Omental fat pad (tissue), 4 donors: ENCODE measurements at places on chromosomes 1 and 21. TPM values are rescaled to one million over a fixed set of nuclear protein-coding genes. Genes with fewer than 3 reads are reported as not detected.

SPAG17 gene
- 0.24 TPM for total RNA-seq

GRCh38 chr1:17161137-17161740, 42.0 kb upstream of the PADI2 start:
- no peak for DNase-seq

DNA sequence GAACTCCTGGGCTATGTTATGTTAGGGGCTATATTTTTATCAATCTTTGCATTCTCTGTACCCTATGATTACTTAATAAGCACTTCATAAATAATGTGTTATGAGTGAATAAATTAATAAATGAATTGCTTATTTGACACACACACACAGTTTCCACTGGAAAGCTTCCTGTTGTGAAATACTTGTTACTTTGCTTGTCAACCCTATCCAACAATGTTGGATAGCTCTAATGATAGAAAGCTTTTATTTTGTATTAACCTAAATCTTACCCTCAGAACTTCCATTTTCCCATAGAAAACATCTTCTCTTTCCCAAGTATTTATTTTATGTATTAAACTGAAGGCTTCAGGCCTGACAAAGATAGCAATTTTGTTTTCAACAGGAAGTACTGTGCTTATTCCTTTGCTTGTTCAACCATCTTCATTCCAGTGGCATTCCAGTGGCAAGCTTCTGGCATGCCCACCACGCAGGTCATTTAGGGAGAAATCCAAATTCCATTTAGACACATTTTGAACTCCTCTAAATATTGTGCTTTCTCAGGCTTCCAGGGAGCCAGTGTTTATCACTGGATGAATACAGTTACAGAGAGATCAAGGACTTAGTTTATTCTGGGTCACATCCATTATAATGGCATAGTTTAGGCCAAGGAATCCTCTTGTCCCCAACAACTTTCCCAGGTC, 134.4 kb downstream of the TGFB2 start:
- DNase-seq: no peak

- DNase-seq: no peak
Observed at GRCh38 chr1:158126425-158126824, 54.3 kb upstream of the CD1D start.

DNA sequence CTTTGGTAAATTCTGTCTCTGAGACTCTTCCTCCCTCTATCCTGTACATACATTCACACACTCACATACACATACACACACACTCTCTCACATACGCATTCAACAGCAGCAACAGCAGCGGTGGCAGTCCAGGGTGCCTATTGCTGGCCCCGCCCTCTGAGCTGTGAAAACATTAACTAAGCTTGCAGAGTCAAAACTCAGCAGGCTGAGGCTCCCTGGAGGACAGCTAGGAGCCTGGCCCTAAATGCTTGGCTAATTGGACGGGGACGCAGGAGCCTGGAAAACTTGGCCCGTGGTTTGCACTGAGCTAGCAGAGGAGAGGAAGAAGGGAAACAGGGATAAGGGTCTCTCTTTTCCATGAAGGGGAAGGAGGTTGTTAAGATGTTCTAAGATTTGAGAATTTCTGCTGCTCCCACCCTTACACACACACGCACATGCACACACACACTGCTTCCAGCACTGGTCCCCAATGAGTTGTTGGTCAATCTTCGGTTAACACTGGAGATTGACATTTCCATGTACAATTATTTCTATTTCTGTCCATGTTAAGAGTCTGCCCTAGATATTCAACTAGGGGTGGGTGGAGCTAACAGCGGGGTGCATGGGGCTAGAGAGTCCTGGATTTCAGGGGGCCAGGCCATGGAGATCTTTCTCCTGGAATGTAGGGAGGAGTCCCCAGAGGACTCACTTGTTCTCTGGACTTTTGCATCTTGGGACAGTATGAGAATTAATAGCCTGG, 94.2 kb downstream of the PLXNA2 start:
- DNase-seq: no peak

GSTM5 gene
- 4.2 TPM for total RNA-seq

DNA sequence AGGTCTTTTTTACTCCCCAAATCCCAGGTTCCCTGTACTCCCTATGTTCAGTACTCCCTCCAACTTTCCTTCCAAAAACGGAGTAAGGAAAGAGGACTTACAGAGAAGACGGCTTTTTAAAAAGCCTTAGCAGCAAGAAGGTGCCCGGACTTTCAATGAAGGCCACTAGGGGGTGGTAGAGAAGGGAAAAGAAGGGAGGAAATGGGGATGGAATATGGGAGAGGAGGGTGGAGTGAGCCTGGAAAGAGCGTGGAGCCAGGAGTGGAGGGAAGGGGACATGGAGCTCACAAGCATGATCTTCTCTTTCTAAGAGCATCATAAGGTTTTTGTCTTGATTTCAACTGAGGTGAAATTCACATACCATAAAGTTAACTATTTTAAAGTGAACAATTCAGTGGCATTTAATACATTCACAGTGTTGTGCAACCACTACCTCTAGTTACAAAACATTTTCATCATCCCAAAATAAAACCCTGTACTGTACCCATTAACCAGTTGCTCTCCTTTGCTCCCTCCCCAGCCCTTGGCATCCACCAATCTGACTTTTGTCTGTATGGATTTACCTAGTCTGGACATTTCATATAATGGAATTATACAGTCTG, 129.9 kb downstream of the ZNF281 start:
- no peak for DNase-seq

NPHS2 gene
- not detected for total RNA-seq
